ENCODE measurements at places on chromosomes 6 and 20.

DNA sequence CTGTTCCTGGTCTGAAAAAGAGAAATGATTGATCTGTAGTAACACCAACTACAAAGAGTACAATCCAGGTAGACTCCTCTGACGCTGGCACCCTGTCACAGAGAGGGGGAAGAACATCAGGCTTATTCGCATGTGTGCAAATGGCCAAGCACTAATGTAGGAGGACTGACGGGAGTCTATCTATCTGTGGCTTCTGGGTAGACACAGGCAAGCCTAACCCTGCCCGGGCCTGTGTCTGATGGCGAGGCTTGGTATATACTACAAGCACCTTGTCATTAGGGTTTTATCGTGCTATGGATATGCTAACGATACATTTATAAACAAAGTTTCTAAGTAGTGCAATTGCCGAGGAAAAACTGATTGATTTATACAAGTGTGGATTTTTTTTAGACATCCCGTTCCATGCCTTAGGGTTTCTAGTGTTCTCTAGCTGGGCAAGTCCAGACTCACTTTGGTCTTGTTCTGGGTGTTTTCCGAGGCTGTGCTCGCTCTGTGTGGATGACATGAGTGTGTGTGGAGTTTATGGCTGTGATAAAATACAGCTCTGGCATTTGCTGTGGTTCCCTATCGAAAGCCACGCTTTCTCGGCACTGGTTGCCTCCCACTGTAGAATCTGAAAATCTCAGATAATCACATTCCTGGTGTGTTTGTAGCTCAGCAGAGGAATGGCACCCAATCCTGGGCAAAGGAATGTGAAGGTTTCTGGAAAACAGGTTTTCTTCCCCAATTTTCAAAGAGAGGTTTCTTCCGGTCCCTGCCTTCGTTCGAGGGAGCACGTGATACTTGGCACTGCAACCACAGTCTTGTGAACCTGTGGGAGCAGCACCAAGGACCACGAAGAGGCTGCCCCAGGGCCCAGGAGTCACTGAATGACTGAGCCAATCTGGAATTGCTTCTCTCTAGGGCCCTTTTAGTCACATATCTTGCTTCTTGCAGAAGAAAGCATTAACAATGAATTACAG, 67.5 kb upstream of the EDN1 start:
- DNase-seq = no peak

GRCh38 chr20:3652676-3653596, 10.3 kb downstream of the GFRA4 start:
- no peak for DNase-seq

GRCh38 chr20:62528983-62529891, 53.4 kb upstream of the GATA5 start:
- no peak for DNase-seq

DNA sequence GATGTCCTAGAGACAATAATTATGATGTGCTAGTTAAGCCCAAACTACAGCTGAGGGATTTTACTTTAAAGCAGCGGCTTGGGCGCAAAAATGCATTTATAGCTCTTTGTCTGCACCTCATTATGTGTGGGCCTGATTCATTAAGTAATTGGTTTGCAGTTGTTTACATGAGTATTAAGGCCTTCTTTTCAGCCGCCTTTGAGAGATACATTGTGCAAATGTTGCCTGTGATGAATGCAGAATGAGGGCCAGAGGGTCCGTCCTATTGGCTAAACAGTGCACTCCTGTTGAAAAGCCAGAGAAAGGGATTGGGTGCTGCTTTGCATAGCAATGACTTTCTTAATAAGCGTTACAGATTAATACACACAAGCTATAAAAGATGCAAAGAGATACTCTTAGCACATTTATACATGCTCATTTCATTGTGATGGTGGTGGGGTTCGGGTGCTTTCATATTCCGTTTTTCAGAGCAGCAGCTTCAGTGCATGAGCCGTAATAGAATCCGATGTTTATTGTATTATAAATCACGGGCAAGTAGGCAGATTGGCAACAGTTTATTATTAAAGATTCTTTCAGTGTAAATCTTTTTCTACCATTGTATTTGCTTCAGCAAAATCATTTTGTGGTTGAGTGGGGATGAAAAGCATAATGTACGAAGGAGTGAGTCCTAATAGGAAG, 68.2 kb upstream of the XRN2 start:
- no peak for DNase-seq

- DNase-seq = no peak
These were observed 12.0 kb upstream of the PDCD2 start for GRCh38 chr6:170596426-170596825.

- no peak for DNase-seq
These were observed 36.8 kb downstream of the TSPYL4 start for GRCh38 chr6:116217069-116217468.

GRCh38 chr6:85641897-85642773, 551 bp downstream of the SYNCRIP start:
- DNase-seq = peak; percentile 91

GRCh38 chr6:126764104-126764503, 354.4 kb upstream of the RSPO3 start:
- no peak for DNase-seq

DNA sequence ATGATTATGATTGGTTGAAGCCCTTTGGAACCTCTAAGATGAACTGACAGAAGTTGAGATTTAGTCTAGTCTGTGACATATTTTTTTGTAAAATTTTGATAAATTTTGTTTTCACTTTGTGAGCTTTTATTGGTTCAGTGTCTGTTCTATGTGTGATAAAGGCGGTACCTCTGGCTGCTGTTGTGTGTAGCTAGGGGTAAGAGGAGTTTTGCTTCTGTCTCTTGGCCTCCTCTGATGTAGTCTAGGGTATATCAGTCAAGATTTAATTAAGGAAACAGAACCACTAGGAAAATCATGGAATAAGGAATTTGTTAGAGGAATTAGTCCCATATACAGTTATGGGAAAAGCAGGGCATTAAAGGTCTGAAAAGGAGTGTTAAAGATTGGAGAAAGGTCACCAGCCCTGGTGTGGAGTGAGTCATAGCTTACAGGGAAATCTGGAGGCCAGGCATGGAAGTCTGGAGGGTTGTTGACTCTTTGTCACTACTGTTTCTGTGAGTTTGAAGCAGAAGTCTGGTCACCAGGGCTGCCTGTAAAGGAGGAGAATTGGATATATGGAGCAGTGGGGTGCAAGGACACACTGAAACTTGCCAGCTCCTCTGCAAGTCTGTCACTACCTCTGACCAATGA, 28.5 kb downstream of the CDC5L start:
- no peak for DNase-seq

- no peak for DNase-seq
These were observed 775.1 kb upstream of the NRSN1 start for GRCh38 chr6:23350752-23351453.

DNA sequence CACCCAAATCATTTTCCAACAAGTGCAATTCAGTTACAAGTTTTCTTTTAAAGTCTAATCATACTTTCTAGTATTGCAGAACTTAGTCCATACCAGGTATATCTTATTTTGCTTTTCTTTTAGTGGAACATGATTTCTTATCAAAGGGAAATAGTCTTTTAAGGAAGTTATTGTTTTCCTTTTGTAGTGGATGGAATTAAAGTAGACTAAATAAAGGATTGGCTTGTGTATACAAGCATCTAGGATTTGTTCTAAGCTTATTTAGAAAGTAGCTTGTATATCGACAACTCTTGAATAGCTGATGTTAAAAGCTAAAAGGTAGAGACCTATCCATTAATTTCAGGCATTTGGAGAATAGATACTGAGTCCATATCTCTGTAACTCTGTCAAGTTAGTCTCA, 14.8 kb downstream of the DCBLD1 start:
- DNase-seq = no peak
